ENCODE measurements at places on chromosomes 7 and 10.

DNA sequence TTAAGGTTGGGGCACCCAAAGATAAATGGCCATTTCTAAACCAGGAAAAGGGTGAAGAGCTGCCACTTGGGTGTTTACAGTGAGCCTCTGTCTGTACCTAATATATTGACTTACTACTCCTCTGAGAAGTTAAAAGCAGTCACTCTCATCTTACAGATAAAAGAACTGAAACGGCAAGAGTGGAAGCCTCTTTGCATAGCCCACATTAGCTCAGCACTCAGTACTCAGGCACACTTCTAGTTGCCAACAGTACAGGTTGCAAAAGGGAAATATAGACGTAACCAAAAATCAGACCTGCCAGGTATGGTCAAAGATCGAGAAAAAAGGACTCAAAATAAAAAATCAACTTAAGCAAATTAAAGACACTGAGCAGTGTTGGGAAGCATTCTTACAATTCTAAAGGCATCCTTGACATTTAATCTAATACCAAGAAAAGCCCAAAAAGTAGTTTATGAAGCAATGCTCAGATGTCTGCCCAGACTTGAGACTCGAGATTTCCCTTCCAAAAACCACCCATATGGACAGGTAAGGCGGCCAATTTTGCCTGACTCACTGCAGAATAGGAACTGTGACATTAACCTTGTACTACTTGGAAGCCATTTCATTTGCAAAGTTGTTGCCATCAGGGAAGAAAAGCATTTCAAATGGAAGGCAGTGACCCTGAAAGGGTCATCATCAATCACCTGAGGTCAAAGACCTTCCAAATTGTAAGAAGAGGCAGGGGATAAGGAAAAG, 139.3 kb downstream of the SLC25A13 start:
- no peak for DNase-seq

- peak; percentile 44 for DNase-seq
Measured at GRCh38 chr7:80263333-80263732, 128.7 kb downstream of the GNAI1 start.

- no peak for DNase-seq
Measured at GRCh38 chr7:141001546-141001945, 13.2 kb downstream of the MRPS33 start.

GRCh38 chr7:158420591-158421340, 166.9 kb downstream of the PTPRN2 start:
- DNase-seq = no peak

DNA sequence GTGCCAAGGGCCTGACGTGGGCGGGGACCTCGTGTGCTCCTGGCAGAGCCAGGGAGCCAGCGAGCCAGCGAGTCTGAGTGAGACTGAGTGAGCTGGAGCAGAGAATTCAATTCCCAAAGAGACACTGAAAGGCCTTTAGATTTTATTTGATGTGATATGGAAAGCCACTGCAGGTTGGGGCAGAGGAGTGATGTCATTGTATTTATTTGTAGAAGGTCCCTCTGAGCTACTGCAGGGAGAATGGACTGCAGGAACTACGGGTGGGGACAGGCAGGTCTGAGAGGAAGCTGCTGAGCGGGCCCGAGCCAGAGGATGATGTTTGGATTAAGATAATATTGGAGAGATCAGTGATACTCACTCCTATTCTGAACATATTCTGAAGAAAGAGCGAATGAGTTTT, 445.8 kb upstream of the ANKRD30A start:
- no peak for DNase-seq
